ENCODE measurements at places on chromosomes 16 and 17.

GRCh38 chr17:40984226-40984625 is at the start of gene KRT40:
Gene KRT40 (minus strand): TSS chr17:40984326. CDS start chr17:40984273, 53 bp downstream.
- DNase-seq = no peak

DNA sequence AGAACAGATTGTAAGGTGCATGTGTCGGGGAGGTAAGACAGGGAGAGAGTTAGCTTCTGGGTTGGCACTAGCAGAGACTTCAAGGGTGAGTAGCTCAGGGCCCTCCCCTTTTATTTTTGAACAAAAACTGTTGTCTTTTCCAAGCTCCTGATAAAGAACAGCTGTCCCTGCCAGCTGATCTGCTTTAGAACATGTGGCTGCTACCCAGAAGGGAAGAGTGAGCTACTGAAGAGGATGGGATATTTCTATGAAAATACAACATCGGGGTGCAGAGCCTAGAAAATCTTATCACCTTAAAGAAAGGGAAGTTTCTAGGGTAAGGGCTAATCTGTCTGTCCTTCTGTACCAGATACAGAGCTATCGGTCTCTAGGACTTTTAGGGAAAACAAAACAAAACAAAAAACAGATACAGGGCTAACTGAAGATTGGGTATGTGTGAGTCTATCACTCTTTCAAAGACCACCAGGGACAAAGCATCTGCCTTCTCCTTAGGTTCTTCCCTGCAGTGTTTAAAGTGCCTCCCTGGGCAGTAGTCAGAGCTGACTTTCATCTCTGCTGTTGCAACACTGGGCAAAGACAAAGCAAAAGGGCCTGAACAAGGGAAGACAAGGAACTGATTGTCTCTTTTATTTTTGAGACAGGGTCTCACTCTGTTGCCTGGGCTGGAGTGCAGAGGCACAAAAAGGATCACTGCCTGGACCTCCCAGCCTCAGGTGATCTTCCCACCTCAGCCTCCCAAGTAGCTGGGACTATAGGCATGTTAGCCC is 5.0 kb upstream of the DHRS13 start:
- no peak for DNase-seq

GRCh38 chr17:61754124-61754523 is 109.2 kb downstream of the BRIP1 start:
- no peak for DNase-seq

- DNase-seq = no peak
These were observed 3.0 kb downstream of the CACNG1 start for GRCh38 chr17:67047382-67047781.

DNA sequence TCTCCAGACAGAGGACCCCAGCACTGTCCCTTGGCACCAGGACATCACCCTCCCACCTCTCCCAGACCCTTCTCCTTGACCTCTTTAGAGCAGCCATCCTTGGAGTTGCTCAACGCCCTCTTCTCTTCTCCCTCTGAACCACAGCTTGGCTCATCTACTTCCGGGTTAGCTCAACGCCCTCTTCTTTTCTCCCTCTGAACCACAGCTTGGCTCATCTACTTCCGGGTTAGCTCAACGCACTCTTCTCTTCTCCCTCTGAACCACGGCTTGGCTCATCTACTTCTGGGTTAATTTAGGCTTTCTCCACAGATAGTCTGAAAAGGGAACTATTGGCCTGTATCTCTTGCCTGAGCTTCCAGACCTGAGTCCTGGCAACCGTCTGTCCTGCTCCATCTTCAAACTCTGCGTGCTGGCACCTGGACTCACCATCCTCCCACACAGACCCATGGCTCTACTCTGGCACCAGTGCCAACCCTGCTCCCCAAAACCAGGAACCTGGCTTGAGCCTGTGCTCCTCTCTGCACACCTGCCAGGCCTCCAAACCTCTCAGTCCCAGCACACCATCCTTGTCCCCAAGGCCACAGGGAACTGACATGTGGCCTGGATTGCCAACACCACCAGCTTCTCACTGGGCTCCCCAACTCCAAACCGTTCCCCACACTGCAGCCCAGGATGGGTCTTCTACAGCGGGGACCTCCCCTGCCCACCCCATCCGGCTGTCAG is 25.3 kb upstream of the FAAP100 start:
- DNase-seq = no peak

GRCh38 chr16:26712876-26713275 is 353.9 kb upstream of the C16orf82 start:
- no peak for DNase-seq

DNA sequence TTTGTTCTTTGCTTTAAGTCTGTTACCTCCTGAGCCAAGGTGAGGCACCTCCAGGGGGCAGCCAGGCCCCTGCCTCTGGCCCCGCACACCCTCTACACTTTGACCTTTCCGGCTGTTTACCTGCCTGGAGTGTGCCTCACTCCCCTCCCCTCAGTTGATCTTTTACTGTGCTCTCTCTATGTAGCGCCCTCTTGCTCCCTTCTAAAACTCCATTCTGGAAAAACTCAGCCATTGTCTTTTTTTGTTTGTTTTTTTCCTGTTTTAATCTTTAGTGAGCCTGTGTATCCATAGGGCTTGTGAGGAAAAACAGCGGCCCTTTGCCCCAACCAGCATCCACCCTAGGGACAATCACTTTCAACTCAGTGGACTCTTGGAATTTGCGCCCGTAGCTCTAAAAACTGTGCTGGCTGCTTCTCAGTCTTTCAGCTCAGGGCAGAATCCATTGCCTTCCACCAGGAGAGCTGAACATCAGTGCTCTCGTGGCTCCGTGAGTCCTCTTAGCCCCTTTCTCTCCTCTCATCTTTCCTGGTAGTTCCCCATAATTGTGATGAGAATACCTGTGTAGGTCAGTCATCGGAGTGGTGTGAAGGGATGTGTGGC is 4.3 kb downstream of the AMDHD2 start:
- no peak for DNase-seq

- DNase-seq = no peak
These were observed 38.9 kb downstream of the UBE2G1 start for GRCh38 chr17:4327606-4328005.

DNA sequence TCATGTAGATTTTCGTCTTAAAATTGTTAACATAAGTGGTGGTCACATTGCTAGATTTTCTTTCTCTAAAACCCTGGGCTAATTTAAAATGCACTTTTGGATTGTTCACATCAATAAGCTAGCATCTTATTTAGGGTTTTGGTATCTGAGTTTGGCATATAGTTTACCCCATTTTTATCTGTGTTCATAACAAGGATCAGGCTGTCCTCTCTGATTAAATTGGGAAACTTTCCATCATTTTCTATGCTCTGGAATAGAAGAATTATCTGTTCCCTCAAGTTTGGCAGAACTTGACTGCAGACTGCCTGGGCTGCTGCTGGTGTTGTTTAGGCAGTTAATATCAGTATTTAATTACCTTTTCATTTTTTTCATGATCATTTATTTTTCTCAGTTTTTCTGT is 1.8 kb downstream of the SPECC1 start:
- DNase-seq = no peak

DNA sequence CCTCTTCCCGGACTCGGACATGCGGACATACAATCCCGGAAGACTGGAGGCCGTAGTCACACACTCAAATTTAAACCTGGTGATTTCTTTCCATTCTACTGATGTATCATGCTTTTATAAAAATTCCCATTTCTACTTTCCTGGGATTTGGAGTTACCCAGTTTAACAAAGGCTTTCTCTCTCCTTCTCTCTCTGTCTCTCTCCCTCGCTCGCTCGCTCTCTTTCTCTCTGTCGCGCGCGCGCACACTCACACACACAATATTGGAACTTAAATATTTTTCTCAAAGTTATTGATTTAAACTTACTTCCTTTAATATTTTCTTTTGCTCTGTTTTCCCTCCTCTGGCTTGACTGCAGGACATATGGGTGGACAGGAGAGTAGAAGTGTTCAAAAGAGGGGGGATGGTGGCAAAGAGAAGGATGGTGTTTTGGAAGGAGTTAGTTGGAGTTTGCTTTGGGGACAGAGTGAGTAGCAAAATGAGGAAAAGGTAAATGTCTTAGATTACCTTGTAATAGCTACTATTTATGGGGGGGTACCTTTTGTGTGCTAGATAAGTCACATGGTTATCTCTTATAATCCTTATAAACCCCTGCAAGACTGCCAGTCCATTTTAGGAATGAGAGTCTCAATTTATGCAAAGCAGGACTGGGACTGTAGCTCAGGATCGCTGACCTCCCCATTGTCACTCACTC is 878 bp upstream of the TRIM25 start:
- DNase-seq = no peak

- no peak for DNase-seq
These were observed 356.0 kb upstream of the KIF2B start for GRCh38 chr17:53466733-53467132.

DNA sequence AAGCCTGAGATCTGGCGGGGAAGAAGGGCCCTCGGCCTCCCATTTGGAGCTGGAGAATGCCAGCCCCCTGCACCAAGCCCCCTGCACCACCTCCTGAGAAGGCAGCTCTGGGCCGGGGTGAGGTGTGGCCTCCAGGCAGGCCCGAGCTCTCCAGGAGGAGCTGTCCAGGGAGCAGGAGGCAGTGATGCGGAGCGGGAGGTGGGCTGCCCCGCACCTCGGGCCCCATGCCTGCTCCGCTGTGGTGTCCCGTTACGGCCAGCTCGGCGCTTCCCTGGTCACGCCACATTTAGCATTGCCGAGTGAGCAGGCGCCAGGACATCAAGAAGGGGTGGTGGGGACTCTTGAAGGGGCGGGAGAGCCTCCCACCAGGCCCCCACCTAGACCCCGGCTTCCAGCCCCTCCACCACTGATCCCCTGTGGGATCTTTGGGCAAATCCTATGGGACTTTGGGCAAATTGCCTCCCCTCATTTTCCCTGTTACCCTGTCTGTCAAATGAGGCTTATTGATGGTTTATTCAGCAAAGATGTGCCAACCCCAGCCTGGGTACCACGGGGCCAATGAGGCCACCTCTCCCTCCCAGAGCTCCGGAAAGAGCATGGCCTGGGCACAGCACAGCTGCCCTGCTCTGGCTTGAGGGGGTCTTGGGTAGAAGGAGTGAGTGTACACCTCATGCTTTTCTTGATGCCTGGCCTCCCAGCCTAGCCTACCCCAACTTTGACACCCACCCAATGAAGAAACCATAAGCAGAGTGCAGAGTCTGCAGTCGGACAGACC is 15.3 kb downstream of the FOXN1 start:
- DNase-seq = no peak

- no peak for DNase-seq
These were observed 7.9 kb upstream of the ALDH3A1 start for GRCh38 chr17:19755821-19756510.

DNA sequence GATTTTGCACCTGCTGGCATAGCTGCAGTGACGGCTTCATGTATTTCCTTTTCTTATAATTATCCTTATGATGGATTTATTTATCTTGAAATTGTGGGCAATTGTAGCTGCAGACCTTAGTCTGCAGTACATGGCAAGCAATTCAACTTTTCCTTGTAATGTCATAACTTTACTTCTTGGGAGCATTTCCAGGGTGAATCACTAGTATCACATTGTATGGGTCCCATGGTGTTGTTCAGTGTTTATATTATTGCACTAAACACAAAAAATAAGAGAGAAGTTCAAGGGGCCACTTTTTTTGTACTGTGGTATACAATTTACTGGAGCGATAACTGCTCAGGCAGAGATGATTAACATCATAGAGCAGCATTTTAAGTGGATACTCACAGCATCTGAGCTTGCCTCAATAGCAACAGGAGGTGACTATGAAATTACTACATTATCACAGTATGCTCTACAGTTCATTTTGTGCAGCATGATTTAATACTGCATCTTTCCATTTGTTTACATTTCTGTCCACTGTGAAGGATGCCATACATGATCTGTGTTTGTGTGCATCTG is 169.5 kb downstream of the STX8 start:
- no peak for DNase-seq

- no peak for DNase-seq
These were observed 148.2 kb upstream of the HS3ST2 start for GRCh38 chr16:22665803-22666202.

- no peak for DNase-seq
These were observed 60.9 kb downstream of the SPAG9 start for GRCh38 chr17:51059781-51060180.

- DNase-seq = no peak
These were observed 963.1 kb upstream of the GOT2 start for GRCh38 chr16:59697236-59697635.

DNA sequence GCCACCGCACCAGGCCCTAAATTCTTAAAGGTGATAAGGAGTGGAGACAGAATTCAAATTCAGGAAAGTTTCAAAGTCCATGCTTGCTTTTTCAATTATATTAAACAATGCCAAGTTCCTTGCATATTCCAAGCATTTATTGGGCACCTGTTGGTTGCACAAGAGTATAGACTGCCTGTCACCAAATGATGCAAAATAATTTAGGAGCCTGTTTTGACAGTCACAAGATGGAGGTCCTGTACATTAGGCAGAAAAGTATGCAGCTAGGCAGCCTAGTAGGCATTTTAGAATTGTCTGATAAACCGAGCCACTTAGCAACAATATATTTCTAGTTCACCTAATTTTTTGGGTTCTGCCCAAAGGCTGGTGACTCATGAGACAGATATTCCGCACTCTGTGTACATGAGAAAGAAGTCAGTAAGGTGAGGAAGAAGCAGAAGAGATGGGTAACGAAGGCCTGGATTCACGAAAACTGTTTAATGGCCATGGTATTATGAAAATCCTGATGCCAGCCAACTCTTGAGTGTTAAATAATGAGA is 7.3 kb downstream of the ACACA start:
- DNase-seq = no peak

DNA sequence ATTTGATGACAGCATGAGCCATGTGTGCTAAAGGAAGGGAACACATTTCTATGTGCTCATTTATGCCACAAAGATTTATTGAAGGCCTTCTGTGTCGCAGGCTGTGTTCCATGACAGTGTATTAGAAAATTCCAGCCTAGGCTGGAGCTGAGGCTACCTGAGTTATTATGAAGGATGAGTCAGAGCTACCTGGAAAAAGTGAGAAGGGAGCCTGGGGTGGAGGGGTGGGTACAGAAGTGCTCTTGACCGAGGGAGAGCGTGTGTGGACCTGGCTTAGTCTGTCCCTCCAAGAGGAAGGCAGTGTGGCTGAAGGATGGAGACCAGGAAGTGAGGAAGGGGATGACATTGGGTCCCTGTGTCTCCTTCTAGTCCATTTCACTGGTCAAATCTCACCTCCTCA is 98.3 kb downstream of the N4BP1 start:
- DNase-seq = no peak

DNA sequence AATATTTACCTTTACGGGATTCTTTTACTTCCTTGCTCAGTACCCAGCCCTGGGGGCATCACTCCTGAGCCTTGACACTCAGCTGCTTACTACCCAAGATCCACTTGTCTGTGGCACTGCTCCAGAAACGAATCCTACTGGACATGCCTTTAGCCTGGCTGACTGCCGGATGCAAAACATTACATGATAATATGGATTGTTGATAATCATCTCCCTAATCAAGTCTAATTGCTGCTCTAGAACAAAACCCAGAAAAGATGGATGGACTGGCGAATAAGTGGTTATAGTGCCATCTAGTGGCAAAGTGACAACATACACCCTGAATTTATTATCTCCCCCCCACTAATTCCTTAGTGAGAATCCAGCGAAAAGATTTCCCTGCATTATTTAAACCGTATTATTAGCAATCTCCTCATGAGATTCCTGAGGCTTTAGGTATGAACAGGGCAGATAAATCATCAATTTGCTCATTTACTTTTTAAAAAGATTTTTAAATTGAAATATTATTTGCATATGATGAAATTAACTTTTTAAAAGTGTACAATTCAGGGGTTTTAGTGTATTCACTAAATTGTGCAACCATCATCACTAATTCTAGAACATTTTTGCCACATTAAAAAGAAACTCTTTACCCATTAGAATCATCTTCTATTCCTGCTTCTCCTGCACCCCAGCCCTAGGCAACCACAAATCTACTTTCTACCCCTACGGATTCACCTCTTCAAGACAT is 61.6 kb downstream of the RGS9 start:
- DNase-seq = peak; percentile 24
